Fibroblast of skin of back (primary cell): ENCODE measurements at places on chromosomes 16 and 17.

DNA sequence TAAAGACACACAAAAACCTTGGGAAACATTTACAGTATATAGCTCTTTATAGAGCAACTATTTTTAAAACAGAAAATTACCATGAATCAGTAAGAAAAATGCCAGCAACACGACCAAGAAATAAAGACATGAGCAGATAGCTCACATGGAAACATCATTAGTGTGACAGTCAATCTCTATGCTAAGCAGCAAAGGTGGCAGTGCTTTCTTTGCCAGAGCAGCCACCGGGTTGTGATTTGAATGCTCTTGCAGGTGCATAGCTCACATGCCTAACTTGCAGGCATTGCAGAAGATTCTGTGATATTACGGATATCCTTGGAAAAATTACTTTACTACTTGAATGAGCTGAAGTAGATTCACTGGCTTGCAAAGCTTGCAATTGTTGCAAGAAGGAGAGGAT is 652.9 kb upstream of the C16orf82 start:
- no peak for DNase-seq

DNA sequence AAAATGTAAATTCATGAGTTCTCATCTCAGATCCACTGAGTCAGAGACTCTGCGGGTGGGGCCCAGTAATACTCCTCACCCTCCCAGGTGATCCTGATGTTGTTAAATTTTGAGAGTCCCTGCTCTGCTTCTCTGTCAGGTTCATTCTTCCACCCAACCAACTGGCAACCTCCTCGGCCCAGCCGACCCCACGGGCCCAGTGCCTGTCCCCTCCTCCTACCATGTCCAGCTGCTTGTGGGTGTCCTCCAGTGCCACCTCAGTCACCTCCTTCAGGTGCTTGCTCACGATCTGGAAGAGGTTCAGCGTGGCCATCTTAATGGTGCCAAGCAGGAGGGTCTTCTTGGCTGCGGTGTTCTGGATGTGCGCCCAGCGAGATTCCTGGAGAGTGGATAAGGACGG is 9.8 kb downstream of the CCDC42 start:
- no peak for DNase-seq

DNA sequence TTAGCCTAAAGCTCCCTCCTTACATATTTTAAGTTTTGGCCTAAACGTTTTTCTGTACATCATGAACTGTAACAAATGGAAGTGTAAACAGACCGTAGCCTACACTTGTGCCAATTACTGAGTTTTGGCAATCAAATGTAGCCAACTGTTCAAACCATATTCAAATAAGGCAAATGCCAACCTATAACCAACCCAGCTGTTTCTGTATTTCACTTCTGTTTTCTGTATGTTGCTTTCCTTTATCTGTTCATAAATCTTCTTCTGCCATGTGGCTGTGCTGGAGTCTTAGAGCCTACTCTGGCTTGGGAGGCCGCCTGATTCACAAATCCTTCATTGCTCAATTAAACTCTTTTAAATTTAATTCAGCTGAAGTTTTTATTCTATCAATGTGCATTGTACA is 6.9 kb upstream of the C16orf78 start:
- DNase-seq, result no peak

- DNase-seq, result no peak
These were observed 2.9 kb upstream of the KCNH6 start for GRCh38 chr17:63519972-63520882.

DNA sequence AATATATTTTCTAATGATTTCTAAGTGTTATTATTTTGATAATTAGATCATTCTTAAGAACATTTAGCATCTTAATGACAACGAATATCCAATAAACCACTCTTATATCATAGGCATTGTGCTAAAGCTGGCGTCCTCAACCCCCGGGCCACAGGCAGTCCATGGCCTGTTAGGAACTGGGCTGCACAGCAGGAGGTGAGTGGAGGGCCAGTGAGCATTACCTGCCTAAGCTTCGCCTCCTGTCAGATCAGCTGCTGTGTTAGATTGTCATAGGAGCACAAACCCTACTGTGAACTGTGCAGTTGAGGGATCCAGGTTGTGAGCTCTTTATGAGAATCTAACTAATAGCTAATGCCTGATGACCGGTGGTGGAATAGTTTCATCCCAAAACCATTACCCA is 3.7 kb downstream of the DUXB start:
- DNase-seq, result no peak

DNA sequence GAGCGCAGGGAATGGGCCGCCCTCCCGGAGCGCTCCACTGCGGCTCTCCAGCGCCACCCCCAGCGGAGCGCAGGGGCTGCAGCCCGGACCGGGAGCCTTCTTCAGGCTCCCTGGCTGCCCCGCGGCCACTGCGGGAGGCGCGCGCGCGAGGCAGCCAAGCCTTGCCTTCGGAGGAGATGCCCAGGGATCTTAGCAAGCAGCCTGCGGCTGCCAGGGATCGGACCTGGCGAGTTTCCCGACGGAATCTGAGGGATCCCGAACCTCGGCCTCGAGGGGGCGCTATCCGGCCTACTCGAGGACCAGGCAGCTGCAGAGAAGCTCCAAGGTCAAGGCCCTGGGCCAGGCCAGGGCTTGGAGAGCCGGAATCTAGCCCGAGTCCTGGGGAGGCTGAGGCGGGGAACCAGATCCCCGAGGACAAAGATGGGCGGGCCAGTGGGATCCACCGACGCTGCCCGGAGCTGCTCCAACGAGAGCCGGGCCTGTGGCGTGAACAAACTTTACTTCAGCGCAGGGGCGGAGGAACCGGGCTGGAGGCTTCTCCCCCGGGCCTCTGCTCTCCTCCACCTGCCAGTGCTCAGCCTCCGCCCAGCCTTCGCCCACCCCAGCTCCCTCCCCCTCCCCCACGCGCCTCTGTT is at the start of gene IRX6:
IRX6 (plus strand) TSS at position 567 of the 635 bp plus-strand sequence. CDS start 889 bp downstream, outside the sequence.
- peak; percentile 31 for DNase-seq

DNA sequence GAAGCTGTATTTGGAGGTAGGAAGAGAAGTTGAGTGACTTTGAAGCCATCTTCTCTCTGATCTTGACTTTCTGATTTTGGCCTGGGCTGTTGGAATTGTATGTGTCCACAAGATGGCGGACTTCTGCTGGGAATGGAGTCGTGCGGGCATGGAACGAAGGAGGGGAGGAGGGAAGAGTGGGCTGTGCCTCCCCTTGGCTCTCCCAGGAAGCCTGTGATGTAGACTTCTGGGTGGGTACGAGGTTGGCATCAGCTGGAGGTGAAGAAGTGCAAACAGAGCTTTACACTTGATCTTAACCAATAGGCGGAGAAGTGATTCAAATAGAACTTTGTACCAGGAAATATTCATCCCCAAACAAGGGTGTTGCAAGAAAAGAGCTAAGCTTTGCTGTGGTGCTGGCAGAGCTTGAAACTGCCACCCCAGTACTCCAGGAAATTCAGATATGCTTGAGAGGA is 7.4 kb upstream of the TMEM220 start:
- DNase-seq, result peak; percentile 63

DNA sequence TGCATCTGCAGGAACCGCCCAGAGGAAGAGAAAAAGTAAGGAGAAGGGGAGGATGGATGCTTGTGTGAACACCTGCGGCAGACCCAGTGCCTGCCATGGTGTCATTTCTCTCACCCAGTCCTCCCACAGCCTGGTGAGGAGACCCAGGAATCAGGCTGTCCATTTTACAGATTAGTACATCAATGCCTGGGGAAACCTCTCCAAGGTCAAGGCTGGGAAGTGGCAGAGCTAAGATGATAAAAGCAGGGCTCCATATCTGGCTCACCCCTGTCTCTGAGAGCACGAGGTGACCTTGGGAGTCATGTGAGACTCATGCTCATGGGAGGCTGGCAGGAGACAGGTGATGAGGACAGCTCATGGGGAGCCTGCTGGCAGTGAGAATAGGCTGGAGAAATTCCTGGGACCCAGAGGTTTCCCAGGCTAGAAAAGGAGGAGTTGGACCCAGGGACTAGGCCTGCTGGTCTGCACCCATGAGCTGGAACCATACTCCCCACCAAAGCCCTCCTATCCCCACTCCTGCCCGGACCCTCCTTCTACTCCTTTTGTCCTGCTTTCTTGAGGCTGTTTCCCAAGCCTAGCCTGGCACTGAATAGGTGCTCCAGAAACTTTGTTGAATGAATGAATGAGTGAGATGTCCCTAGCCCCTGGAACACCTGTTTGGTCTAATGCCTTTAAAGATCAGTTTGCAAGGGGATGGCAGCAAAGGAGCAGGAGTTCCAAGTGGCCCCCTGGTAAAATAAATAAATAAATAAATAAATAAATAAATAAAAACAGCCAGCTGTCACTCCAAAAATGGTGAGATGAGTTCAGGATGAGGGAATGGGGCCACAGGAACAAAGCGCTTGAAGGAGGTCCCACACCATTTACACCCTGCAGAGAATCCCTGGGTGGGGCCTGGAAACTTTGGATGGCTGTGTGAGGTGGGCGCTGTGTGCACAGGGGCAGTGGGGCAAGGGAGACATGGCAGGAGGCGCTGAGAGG is 1.6 kb downstream of the ZNF629 start:
- no peak for DNase-seq

DNA sequence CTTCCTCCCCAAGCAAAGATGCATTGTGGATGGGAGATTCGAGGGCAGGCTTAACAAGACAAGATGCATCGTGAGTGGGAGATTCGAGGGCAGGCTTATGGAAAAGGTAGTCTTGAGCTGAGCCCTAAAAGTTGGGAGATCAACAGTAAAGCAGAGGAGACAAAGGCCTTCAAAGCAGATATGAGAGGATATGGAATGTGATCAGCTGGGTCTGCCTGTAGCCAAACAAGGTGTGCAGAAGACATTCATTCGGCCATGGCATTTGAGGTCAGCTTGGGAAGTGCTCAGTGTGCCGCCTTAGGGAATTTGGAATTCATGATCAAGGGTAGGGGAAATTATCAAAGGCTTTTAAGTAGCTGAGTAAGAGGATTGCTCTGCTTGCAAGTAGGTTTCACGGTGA is 39.5 kb downstream of the DNAH9 start:
- no peak for DNase-seq

GRCh38 chr16:647173-647902 is 1.8 kb upstream of the WDR90 start:
- DNase-seq, result no peak

DNA sequence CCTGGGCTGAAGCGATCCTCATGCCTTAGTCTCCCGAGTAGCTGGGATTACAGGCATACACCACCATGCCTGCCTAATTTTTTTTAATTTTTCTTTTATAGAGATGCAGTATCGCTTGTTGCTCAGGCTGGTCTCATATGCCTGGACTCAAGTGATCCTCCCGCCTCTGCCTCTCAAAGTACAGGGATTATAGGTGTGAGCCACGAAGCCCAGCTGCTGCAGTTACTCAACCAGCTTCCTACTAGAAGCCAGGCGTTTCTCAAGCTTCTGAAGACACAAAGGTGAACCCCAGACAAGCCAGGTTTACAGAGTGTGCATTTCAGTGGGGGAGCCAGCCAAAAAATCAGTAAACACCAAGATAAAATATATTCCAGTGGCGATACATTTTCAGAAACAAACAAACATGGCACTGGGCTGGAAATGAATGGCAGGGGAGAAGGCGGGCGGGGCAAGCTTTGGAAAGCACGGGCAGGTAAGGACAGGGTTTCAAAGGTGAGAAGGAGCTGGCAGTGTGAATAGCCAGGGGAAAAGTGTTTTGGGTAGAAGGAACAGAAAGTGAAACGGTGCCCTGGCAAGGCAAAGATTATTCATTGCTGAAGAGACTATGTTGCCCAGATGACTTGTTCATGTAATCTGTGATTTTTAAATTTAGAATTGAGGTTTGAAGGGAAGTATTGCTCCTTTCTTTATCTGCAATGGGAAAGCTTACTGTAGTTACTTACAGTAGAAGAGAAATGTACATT is 471.1 kb downstream of the WWOX start:
- no peak for DNase-seq

GRCh38 chr16:26567356-26567755 is 499.4 kb upstream of the C16orf82 start:
- DNase-seq, result no peak

DNA sequence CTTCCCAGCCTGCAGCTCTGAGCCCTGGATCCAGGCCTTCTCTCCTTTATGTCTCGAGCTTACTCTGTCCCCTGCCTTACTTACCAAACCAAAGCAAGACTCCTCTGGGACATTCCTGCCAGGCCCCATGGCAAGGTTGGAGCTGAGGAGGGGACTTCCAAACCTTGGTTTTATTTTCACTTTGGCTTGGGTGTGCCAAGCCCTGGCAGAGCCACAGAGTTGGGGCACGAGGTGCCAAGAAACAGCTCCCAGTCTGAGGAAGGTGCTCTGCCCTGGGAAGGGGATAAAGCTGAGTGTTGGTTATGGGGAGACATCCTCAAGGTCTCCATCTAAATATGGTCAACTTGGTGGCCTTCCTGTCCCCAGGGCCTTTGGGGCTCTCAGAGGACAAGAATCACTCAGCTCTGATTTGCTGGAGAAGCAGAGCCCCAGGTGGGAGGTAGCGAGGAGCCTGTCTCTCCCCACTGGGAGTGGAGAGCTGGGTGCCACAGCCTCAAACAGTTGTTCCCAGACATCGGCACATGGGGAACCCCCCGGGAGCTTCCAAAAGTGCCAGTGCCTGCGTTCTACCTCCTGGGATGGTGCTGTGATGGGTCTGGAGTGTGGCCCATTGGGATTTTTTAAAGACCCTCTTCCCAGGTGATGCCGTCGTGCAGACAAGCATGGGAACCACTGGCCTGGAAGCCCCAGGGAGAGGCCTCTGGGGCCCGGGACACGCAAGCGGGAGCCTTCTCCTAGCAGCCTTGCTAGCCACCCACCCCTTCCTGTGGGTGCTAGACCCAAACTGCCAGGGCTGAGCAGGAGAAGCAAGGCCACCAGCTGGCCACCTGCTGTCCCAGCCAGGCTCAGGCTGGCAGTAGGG is 10.3 kb downstream of the NLRC5 start:
- no peak for DNase-seq

DNA sequence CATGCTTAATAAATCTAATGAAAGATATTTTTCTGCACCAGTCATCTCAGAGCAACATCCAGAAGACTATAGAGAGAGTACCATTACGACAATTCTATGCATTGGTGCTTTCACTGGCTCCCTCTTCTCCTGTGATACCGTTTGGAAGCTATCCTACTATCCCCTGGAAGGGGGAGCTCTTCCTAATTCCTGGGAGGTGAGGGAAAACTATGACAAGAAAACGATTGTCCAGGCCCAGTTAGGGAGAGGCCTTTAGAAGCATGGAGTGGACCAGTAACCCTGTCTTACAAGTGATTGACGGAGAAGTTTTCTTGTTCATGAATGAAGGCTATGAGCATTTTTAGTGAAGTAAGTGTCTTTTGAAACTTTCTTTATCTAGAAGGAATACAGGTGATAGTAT is 150.2 kb downstream of the TANC2 start:
- DNase-seq, result no peak

DNA sequence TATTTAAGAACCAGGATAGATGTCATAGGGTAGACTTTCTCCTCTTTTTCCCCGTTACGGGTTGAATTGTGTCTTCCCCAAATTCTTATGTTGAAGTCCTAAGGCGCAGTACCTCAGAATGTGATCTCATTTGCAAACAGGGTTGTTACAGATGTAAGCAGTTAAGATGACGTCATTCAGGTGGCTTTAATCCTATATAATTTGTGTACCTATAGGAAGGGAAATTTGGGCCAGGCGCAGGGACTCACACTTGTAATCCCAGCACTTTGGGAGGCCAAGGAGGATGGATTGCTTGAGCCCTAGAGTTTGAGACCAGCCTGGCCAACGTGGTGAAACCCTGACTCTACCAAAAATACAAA is 99.5 kb upstream of the DHX40 start:
- no peak for DNase-seq

- DNase-seq, result peak; percentile 69
These were observed at the start of gene VAMP2 for GRCh38 chr17:8162233-8162996. VAMP2 (minus strand) TSS chr17:8162948; CDS start chr17:8162879, 69 bp downstream.
